Brain pericyte (primary cell): ENCODE measurements at places on chromosomes 7 and 10.

- DNase-seq, result no peak
These were observed 58.6 kb downstream of the LOXL4 start for GRCh38 chr10:98209441-98209840.

GRCh38 chr7:90455163-90456030 is 14.0 kb upstream of the PTTG1IP2 start:
- DNase-seq, result peak; percentile 12

DNA sequence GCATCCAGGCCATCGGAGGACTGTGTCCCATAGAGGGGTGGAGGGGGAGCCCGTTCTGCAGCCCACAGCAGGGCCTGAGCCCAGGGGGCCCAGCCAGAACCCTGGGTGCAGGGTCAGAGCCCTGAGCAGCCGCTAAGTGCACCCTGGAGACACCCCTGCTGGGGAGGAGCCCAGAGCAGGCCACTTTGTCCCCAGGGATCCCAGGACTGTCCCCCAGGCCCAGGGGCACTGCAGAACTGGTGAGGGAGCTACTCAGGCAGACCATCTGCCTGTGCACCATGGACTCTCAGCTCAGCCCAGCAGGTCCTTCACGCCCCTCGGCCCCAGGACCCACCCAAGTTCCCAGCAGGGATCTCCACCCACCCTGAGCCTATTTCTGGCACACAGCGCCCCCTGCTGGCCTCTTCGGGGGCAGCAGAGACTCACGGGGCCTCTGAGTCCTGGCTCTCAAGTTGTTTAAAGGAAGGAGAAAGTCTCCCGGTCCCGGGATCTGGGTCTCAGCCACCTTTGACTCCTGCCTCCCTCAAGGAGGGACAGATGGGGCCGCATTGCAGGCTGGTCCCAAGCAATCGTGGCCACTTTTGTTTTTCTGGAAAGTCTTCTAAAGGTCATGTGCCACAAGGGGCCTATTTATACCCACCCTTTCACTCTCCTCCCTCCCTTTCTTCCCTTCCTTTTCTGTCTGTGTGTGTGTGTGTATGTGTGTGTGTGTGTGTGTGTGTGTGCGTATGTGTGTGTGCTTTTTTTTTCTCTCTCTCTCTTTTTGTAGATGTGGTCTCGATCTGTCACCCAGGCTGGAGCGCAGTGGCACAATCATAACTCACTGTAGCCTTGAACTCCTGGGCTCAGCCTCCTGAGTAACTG is 90.3 kb downstream of the MYL10 start:
- no peak for DNase-seq

DNA sequence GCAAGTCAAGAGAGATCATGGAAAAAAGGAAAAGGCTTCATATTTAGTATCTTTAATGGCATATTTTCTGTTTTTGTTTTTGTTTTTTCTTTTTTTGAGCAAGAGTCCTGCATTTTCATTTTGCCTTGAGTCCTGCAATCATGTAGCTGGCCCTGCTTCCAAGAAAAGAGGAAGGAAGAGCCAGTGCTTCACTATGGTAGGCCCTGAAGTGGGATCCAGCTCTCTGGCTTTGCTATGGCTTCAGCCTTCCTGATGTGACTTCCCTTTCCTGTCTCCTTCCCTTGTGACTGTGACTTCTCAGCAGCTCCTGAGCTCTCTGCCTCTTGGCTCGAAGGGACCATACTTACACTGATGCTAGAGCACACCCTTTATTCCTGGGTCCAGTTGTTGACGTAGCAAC is 512.3 kb downstream of the INHBA start:
- DNase-seq, result no peak

- DNase-seq, result no peak
These were observed 281.1 kb upstream of the MEOX2 start for GRCh38 chr7:15967551-15967950.

DNA sequence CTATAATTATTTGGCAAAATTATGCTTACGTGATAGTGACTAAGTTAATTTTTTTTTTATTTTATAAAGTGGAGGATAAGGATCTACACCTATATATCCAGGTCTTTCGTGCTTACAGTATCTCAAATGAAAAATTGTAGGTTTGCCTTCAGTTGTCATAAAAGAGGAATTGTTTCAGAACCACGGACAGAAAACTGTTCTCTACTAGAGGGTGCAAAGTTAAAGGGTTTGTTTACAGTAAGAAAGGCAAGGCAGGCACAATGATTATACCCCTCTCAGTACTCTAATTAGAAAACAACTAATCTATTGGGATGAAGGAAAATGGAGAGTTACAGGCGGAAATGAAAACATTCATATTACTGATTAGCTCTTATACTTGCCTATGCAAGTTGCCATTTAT is 1.5 kb downstream of the PCLO start:
- DNase-seq, result no peak

DNA sequence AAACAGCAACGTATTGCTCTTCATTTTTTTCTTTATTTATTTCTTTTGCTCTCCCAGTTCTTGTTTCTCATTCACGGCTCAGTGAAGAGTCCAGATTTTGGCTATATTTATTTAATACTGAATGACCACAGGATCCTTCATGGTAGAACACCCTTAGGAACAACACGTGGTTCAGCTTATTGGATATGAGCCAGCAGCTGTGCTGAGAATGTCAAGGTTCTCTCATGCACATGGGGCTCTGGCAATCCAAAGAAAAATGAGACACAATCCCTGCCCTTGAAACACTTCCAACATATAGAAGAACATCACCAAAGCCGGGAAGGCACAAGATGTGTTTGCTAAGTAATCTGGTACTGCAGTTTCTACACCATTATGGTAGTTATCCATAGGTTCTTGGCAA is 852.9 kb downstream of the SORCS1 start:
- no peak for DNase-seq

DNA sequence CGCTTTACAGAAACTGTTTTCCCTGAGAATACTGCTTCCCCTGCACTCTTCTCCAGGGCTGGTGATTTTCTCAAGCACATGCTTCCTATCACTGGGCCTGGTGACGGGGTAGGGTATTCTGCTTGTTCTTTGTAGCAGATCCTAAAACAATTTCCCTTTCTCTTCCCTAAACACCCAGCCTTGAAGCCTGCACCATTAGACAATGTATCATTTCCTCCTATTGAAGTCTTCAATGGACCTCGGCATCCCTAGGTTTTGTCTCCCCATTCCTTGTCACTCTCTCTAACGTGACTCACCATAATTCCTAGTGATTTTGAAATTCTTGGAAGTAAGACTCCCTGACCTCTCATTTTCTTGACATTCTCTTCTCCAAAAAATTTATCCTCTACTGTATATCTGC is 109.5 kb upstream of the GHITM start:
- DNase-seq, result no peak

DNA sequence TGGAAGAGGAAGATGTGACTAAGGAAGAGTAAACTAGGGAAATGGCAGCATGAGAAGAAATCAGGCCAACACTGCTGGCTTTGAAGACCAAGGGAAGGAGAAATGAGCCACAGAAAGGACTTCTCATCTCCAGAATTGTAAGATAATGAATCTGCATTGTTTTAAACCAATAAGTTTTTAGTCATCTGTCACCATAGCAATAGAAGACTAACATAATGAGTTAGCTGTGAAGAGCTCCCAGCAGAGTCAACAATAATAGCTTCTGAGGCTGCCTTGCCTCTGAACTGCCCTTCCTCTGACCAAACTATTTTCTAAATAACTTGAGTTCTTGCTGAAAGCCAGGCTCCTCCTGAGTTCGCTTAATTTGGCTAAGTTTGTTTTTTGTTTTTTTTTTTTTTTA is 103.6 kb downstream of the CACNA2D1 start:
- DNase-seq, result no peak

DNA sequence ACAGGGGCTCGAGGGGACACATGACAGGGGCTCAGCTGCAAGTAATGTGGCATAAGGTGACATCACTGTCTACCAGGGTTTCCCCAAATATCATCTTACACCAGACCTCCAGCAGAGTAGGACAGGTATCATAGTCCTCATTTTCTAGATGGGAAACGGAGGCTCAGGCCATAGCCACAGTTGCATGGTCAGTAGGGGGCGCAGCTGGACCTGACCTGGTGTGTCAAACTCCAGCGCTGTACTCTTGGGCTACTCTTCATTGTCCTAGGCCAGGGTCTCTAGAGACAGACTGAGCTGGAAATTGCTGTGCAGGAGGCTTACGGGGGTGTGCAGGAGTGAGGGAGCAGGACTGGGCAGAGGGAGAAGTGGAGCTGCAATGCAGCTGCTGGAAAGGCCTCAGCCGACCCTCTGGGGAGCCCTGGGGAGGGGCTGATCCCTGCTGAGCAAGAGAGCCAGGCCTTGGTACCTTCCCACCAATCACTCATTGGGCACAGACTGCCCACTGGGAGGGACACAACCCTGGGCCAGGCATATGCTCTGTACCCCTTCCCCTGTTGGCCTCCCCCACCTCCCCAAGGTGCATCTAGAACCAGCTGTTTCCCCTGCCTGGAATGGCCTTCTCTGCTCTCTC is 89.9 kb downstream of the CDH23 start:
- no peak for DNase-seq

GRCh38 chr7:50791363-50791937 is 8.8 kb upstream of the GRB10 start:
- no peak for DNase-seq

DNA sequence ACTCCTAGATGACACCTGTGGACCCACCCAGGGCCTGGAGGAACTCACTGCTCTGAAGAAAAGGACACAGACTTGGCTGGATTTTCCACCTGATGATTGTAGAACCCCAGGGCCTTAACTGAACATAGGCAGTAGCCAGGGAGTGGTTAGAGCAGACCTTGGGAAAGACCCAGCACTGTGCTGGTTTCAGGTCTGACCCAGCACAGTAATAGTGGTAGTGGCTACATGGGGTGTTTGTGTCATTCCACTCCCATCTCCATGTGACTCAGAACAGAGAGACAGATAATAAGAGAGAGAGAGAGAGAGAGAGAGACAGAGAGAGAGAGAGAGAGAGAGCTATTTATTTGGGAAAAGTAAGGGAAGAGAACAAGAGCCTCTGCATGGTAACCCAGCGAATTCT is 239.1 kb upstream of the MEOX2 start:
- DNase-seq, result no peak

- DNase-seq, result no peak
These were observed 183.7 kb upstream of the ANK3 start for GRCh38 chr10:60573336-60573735.

GRCh38 chr10:117652228-117653169 is 110.0 kb downstream of the EMX2 start:
- no peak for DNase-seq

DNA sequence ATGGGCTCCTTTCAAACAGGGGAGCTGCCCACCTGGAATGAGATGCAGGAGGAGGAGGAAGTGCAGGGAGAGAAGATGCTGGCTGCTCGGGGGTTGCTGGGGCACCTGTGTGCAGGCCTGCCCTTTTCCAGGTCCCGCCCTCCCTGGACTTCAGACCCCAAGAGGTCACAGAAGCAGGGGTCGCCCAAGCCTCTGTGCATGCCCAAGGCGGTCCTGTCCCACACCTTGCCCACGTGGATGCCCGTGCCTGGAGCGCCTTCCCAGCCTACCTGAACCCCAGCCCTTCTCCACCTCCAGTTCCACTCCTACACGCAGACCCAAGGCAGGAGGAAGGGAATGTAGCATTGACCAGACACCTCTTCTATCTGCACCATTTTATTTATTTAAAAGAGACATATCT is 71.3 kb downstream of the SH3PXD2A start:
- no peak for DNase-seq

GRCh38 chr7:104650991-104651640 is 322.7 kb downstream of the LHFPL3 start:
- DNase-seq, result no peak

- DNase-seq, result no peak
These were observed 7.6 kb upstream of the ZNF503 start for GRCh38 chr10:75408911-75409885.

DNA sequence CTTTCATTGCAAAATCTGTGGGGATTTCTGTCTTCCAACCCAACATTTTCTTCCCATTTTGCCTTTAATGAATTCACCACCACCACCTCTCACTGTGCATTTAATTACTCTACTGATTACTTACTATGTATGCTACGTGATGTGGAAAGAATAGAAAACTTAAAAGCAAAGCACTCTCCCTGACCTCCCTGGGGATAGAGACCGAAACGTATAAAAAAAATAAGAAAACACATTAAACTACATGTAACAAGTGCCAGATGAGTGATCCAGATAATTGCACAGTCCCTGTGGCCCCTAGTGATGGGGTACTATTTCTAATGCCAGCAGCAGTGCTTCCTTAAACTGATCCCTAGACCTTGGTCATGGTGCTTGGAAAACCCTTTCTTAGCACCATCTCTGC is 478.4 kb downstream of the NRG3 start:
- DNase-seq, result no peak

DNA sequence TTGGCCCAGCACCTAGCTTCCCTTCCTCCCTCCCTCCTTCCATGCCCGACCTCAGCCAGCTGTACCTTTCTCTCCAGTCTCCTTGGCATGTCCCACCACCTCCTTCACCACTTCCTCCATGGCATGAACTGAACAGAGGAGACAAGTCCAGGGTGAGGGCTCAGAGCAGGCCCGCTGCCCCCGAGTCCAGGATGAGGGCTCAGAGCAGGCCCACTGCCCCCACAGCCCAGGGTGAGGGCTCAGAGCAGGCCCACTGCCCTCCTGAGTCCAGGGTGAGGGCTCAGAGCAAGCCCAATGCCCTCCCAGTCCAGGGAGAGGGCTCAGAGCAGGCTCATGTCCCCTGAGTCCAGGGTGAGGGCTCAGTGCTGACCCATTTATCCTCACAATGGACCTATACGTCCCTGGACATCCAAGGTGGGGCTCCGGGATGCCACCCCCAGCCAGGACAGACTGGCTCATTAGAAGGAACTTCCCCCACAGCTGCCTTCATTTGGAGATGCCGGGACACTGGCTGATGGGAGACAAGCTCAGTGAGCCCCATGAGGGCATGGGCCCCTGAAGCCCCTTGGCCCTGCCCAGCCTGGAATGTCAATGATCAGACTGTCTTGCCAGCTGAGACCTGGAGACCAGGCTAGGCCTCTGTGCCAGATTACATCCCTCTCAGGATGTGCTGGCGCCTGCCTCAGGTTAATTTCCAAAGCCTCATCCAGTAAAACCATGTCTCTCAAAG is 30.0 kb downstream of the AGAP4 start:
- no peak for DNase-seq

DNA sequence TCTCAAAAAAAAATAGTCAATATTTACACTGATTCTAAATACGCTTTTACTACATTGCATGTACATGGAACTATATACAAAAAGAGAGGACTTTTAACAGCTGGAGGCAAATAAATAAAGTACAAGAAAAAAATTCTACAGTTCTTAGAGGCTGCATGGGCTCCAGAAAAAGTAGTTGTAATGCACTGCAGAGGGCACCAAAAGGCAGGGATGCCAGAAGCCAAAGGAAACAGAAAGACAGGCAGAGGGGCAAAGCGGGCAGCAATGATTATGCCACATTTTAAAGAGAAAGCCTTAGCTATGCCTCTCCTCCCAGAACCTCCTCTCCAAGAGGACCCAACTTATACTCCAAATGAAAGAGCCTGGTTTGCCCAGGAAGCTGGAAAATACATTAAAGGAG is 11.6 kb upstream of the ADCK2 start:
- DNase-seq, result no peak

GRCh38 chr10:34593374-34593890 is 221.7 kb downstream of the PARD3 start:
- no peak for DNase-seq

GRCh38 chr10:58714409-58714808 is 201.7 kb downstream of the BICC1 start:
- no peak for DNase-seq

GRCh38 chr10:35565602-35566081 is 39.5 kb upstream of the GJD4 start:
- DNase-seq, result no peak

- no peak for DNase-seq
These were observed 7.2 kb downstream of the GCC1 start for GRCh38 chr7:127578036-127578684.

- no peak for DNase-seq
These were observed 89.8 kb upstream of the SAMD8 start for GRCh38 chr10:75021379-75022249.

GRCh38 chr7:24464861-24465260 is 108.4 kb upstream of the PALS2 start:
- no peak for DNase-seq
